Pulmonary artery endothelial cell (primary cell): ENCODE measurements at places on chromosomes 11 and 22. TPM values are rescaled to one million over a fixed set of nuclear protein-coding genes. Genes with fewer than 3 reads are reported as not detected.

- no peak for DNase-seq
These were observed 936 bp downstream of the BRD1 start for GRCh38 chr22:49826603-49827270.

GRCh38 chr22:38415046-38415445, 40.0 kb downstream of the KCNJ4 start:
- DNase-seq, result no peak

GRCh38 chr11:121645001-121645400, 192.2 kb upstream of the SORL1-AS1 start:
- no peak for DNase-seq

- DNase-seq, result no peak
These were observed 15.3 kb upstream of the TEF start for GRCh38 chr22:41366323-41367029.

DNA sequence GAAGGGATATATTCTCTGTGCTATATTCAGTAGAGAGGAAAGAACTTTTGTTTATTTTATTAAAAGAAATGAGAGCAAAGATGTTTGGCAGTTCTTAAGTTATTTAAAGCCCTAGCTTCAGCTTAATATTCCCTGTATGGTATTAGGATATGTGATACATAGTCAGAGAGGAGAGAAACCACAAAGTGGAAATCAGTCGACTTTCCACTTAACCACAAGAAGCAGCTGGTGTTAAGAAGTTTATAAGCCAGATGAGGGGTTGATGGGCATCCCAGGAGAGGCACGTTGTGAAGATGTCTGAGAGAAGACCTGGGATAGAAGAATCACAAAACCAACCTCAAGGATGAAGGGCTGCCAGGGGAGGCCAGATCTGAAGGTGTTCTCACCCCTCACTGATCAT, 23.3 kb upstream of the PHF21B start:
- DNase-seq, result no peak

SHISAL1 gene
- under 0.01 TPM in 1 of 2 replicates, not detected in the other for total RNA-seq

UBQLNL gene
- total RNA-seq, result 0.04 TPM in 1 of 2 replicates, not detected in the other
